NCI-H1048 (cell line): ENCODE measurements at places on chromosomes 4 and X.

DNA sequence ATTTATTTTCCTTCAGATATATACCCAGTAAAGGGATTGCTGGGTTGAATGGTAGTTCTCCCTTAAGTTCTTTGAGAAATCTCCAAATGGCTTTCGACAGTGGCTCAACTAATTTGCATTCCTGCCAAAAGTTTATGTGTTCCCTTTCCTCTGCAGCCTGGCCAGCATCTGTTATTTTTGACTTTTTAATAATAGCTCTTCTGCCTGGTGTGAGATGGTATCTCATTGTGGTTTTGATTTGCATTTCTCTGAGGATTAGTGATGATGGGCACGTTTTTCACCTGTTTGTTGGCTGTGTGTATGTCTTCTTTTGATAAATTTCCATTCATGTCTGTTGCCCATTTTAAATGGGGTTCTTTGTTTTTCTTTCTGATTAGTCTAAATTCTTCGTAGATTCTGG is 375.2 kb downstream of the UBE2NL start:
- DNase-seq = no peak

GRCh38 chr4:187128976-187129375 is 405.3 kb upstream of the FAT1 start:
- DNase-seq = no peak

GRCh38 chr4:83285055-83285407 is 433 bp upstream of the COQ2 start:
- DNase-seq = no peak

DNA sequence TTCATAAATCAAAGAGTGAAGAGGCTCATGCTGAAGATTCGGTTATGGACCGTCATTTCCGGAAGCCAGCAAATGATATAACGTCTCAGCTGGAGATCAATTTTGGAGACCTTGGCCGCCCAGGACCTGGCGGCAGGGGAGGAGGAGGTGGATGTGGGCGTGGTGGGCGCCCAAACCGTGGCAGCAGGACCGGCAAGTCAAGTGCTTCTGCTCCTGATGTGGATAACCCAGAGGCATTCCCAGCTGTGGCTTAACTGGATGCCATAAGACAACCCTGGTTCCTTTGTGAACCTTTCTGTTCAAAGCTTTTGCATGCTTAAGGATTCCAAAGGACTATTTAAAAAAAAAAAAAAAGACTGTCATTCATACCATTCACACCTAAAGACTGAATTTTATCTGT is 44.0 kb upstream of the EFNB1 start:
- DNase-seq = no peak

DNA sequence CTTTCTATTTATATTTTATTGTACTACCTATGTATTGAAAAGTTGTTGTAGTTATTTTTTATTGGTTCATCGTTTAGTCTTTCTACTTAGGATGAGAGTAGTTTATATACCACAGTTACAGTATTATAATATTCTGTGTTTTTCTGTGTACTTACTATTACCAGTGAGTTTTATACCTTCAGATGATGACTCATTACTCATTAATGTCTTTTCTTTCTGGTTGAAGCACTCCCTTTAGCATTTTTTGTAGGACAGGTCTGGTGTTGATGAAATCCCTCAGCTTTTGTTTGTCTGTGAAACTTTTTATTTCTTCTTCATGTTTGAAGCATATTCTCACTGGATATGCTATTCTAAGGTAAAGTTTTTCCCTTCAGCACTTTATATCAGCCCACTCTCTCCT is 7.7 kb downstream of the LUZP4 start:
- DNase-seq = no peak

GRCh38 chr4:96260064-96260682 is 420.3 kb downstream of the PDHA2 start:
- DNase-seq = no peak
